Stimulated activated CD8-positive, alpha-beta memory T cell treated with anti-CD3 and anti-CD28 coated beads, Interleukin-15, amount 100 ng/mL, for 1 hour (primary cell): ENCODE measurements at places on chromosomes 12 and 14.

- DNase-seq, result no peak
Observed at GRCh38 chr12:96375841-96376604, 24.2 kb downstream of the CDK17 start.

DNA sequence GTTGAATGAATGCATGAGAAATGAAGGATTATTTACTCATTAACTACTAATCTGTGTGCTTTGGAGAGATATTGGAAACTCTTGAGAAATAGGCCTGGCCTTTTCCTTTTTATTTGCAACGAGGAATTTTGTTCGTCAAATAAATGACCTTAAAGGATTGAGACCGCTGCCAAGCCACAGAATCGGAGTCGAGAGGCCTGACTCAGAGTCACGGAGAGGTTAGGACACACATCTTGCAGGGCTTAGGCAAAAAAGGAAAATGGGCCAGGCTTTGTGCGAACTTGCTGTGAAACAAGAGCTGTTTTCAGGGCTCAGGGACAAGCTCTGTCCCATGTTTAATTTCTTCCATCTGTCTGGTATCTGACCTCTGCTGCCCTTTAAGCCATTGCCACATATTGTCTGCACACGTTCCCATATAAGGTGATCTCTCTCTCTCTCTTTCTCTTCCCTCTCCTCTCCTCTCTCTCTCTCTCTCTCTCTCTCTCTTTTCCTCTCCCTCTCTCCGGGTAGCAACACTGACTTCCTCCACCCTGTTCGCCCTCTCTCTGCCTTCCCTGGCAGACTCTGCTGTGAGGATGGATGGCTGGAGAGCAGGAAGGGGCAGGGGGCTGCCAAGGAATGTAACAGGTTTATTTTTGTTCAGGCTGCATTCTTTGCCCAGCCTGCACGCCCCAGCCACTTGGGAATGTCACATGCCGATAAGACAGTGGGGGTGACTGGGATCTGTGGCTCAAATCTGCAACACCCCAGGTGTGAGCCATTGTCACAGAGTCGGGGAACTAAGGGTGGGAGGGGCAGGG lies 14.9 kb upstream of the IFT81 start:
- no peak for DNase-seq

DNA sequence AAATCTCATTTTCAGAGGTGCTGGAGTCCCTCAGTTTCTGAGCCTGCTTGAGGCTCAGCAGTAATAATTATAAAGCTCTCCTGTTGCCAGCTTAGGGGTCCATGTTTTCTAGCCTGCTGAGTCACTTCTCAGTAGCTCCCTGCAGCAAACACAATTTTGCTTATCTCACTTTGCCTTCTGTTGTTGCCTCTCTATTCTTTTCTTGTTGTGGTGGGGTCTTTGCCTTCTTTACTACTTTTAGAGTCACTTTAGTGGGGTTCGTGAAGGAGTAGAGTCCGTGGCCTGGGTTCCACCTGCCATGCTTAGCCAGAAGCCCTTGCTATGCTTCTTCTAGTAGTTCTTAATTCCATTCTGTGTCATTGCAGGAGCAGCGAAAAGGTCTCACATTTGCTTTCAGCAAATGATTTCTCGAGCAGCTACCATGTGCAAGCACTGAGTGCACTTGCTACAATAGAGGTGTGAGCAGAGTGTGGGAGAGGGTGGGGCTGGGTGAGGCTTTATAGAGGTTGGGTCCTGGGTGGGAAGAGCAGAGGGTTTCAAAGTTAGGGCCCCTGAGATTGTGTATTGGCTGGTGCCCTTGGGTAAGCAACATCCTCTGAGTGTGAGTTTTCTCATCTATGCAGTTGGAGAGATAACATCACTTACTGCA lies 114.3 kb downstream of the ADCK1 start:
- no peak for DNase-seq

DNA sequence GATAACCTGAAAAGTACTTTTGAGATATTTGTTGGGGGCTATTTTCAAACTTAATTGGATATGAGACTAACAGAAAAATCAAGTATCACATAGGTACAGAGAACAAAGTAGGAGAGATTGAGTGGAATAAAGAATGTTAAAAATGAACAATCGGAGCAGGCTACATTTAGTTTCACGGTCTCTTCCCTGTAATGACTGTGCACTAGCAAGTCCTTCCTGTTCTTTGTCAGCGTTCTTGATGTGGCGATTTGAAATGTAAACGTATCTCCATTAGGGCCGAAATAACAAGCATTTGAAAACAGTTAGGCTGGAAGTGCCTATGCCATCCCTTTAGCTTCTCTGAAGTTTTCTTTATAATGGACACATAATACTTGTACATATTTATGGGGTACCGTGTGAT lies 31.0 kb downstream of the SLC25A29 start:
- no peak for DNase-seq

GRCh38 chr14:94145902-94146527 lies 16.6 kb upstream of the IFI27L2 start:
- DNase-seq, result no peak

DNA sequence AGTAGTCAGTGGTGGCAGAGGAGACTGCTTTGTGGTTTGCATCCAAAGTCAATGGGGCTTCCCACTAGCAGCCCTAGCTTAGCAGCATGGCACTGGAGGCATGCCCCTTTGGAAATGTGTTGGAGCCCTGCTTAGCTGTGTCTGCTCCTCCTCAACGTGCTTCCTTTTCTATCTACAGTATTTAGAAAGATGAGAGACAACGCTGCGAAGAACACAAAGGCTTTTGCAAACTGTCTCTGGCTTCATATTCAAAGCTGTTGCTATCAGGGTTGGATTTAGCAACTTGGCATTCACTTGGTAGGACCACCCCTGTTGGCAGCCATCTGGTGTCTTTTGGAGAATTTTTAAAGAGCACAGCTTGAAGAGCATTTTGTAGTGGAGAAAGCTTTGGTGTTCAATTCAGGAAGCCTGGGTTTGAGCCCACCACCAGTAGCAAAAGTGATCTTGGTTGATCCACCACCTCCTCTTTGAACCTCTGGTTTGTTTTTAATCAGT lies 82.1 kb upstream of the CCDC196 start:
- DNase-seq, result no peak

GRCh38 chr12:72269491-72269890 lies 2.7 kb upstream of the TRHDE start:
- DNase-seq, result no peak

DNA sequence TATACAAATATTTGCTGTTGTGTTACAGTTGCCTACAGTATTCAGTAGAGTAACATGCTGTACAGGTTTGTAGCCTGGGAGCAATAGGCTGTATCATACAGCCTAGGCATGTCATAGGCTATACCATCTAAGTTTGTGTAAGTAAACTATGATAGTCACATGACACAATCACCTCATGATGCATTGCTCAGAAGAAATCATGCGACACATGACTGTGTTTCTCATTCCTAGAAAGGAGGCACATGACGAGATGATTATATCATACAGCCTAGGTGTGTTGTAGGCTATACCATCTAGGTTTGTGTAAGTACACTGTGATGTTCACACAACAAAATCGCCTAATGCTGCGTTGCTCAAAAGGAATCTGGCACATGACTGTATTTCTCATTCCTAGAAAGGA lies 31.9 kb downstream of the NOPCHAP1 start:
- DNase-seq, result no peak

DNA sequence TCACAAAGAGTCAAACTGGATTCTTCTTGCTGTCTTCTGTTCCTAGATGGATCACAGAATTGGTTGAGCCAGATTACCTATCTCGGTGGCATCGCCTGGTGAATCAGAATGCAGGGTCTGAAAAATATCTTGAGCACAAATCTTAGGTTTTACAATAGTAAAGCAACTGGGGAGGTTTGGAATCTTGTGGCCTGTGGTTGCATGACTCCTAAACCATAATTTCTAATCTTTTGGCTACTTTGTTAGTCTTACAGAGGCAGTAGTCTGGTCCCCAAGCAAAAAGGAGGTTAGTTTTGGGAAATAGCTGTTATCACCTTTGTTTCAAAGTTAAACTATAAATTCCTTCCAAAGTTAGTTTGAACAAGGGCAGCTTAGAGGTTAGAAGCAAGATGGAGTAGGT lies 1488.5 kb upstream of the FLRT2 start:
- no peak for DNase-seq

- no peak for DNase-seq
Observed at GRCh38 chr12:75529316-75529715, 17.9 kb upstream of the KRR1 start.

GRCh38 chr14:51701951-51702350 lies 50.2 kb downstream of the FRMD6 start:
- no peak for DNase-seq
